ENCODE measurements at places on chromosomes 5 and 9.

DNA sequence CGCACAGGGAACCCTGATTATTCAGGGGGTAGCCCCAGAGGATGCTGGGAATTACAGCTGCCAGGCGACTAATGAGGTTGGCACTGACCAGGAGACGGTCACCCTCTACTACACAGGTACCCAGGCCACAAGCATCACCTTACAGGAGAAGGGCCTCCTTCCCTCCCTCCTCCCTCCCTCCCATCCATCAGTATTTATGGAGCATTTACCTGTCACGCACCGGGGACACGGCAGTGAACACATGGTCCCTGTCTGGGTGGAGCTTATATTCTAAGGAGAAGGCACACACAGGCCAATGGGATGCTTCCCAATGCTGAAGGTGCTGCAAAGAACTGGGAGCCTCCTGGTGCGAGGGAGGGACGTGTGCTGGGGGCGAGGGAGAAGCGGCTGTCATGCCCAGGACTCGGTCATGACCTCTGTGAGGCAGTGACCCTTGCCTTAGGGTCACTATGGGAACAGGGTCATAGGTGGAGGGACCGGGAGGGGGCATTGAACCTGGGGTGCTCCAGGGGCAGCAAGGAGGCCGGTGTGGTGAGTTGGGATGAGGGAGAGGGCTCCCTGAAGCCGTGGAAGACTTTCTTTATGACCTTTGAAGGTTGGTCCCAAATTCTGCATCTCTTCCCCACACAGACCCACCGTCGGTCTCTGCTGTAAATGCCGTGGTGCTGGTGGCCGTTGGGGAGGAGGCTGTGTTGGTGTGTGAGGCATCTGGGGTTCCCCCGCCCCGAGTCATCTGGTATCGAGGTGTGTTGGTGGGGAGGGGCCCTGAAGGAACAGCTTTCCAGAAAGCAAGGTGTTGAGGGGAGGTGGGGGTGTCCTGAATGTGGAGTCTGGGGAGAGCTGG, 41.5 kb downstream of the HMCN2 start:
- no peak for DNase-seq

- no peak for DNase-seq
These were observed 218.5 kb downstream of the TAF11L14 start for GRCh38 chr5:17852740-17853139.

DNA sequence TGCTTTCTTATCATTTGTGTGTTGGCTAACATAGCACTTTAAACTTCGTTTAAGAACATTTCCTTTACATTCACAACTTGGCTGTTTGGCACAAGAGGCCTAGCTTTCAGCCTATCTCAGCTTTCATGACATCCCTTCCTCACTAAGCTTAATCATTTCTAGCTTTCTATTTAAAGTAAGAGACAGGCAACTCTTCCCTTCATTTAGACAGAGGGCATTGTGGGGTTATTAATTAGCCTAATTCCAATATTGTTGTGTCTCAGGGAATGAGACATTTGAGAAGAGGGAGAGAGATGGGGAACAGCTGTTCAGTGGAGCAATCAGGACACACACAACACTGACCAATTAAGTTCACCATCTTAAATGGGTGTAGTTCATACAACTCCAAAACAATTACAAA, 51.0 kb upstream of the OR2K2 start:
- no peak for DNase-seq

- no peak for DNase-seq
These were observed 3.4 kb upstream of the RHOBTB3 start for GRCh38 chr5:95727764-95728191.

DNA sequence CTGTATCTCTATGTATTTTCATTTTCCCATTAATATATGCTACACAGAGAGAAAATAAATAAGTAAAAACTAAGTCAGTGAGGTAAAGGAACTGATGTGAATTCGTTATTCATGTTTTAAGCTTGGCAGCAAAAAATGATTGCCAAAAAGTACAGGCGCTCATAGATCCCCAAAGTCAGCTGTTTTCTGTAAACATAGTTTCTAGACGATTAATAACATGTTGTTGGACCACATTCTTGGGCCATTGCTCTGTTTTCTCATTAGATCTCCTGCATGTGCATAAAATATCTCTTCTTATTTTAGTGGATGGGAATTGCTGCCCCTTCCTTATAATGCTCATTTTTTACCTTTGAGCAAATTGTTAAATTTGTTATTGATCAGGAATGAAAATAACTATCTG, 215.2 kb downstream of the TLE1 start:
- DNase-seq, result no peak

DNA sequence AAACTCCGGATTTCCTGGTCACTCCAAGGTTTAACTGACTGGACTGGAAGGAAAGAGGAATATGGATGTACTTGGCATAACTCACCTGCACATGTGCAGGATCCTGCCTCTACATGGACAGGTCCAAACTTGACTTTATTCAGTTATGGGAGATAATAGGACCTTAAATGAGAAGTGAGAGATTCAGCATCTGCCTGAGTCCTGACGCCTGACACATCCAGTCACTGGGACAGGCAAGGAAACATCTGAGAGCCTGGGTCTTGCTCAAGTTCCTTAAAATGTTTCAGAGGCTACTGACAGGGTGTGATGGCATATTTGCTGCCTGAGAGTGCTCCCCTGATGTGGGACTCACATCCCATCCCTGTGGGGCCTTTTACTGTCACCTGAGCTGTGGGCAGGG, 34.9 kb downstream of the ZNF354A start:
- DNase-seq, result no peak

DNA sequence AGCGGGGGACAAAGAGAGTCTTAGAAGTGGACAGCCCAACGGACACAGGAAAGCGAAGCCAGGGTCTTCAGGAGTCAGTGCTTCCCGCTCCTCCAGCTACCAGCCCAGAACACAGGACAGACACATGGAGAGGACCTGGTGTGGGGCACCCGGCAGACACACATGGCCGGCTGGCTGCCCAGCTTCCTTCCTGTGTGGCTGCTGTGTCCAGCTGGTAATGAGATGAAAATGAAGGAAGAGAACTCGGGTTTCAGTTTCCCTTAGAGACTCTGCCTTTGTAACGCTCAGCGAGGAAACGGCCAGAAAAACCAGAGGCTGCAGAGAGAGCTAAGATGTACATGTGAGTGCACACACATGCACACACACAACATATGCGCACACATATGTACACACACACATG, 87.5 kb downstream of the SECISBP2 start:
- DNase-seq, result no peak

DNA sequence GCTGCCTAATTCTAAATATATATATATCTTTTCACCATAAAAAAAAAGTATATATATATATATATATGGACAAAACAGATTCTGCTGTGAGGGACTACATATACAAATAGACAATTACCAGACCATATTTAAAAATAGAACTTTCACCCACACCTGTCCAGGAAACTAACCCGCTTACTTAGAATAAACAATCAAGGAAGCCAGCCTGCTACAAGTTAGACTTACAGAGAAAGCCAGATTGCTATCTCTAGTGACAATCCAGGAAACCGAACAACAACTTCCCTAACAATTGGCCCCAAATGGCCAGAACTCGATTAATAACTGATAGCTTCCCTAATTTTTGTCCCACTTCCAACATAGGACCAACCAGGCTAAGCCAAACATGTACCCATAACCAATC, 5.9 kb downstream of the GLDC start:
- no peak for DNase-seq

- no peak for DNase-seq
These were observed 78.0 kb downstream of the ADRB2 start for GRCh38 chr5:148904440-148904839.

DNA sequence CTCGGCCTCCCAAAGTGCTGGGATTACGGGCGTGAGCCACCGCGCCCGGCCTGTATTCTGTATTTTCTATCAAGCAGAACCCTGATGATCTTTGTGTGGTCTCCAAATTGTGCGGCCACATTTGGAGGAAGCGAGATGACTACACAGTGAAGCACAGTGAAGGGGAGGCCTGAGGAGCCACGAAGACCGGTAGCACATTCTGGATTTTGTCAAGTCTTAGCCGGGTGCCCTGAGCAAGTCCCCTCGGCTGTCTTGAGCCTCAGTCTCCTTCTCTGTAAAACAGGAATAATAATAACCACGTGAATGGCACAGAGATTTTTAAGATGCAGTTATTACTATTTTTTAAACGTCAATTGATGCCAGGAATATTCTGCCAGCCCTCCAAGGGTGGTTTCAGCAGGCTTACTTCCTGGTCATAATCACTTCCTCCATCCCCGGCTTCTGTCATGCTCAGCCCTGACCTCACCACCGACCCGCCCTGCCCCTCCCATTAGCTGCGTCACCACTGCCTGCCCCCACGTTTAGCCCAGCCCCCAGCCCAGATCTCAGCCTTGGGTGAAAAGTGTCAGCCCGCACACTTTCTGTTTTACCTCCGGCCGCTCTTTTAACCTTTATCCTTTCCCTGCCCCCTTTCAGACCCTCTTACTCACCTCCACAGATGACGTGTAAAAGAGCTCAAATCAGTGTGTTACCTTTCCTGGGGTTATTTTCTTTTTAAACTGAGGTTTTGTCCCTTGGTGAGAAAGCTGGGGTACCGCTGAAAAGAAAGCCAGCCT, 27.0 kb upstream of the ERGIC1 start:
- DNase-seq, result peak; percentile 76

GRCh38 chr9:123772967-123773366, 157.0 kb downstream of the DENND1A start:
- no peak for DNase-seq

GRCh38 chr5:142408981-142409481, 84.2 kb upstream of the SPRY4 start:
- DNase-seq, result no peak

GRCh38 chr5:143426437-143426991, 23.0 kb upstream of the NR3C1 start:
- DNase-seq, result no peak

DNA sequence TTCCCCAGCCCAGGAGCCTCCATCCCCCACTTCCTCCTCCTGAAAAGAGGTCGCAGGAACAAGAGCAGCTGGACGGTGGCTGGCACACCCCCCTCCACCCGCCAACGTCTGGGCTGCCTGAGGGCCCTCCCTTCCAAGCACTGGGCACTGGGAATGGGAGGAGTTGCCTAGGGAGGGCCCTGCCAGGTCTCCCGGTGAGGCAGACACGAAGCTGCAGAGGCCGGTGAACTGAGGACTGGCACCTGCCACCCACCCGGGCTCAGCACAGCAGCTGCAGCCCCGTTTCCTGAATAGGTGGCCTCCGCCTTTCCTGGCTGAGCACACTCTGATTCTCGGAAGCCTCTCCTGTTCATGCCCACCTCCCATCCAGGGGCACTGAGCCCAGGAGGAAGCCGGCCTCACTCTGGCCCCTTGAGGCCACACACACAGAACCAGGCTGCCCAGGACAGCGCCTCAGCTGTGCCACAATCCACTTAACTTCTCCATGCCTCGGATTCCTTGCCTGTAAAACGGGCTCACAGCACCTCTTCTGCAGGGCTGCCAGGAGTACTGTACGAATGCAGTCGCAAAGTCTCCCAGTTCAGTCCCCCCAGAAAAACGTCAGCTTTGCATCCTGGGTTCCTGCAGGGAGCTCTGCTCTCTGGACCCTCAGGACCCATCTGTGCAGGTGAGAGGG, 1.3 kb downstream of the NPDC1 start:
- DNase-seq, result no peak

- DNase-seq, result no peak
These were observed 12.7 kb downstream of the CSF2 start for GRCh38 chr5:132086277-132086794.

DNA sequence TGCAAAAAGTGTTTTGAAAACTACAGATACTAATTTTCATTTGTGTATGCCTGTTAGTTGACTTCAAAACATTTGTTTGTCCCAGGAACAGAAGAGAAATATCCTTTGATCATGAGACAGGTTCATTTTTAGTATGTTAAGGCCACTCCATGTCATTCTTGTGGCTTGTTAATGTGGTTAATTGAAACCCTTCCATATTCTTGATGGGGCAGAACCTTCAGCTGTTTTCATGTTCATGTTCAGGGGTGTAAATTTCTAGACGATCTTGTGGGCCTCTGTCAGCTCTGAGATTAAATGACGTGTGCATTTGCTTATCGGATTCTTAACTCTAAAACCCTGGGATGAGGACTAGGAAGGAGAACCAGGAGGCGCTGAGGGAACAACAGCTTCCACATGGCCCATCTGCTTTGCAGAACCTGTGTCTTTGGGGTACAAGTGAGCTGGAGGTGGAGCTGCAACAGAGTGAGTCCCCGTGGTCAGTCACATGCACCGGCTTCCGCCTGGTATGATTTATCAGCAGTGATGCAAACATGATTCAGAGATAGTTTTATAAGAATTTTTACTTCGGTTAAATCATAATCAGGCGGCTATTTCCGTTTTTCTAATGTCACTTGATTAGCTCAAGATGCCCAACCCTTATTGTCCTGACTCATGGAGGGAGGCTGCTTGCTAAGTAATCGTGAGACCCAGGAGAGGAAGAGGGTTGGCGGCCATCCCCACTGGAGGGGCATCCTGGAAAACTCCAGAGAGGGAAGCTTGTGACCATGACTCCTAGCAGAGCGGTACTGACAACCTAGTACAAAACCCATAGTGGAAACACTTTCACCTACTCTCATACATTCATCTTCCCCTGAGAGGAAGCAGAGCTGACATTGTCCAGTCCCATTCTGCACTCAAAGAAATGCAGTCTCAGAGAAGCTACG, 138.4 kb downstream of the C9orf152 start:
- DNase-seq, result no peak

DNA sequence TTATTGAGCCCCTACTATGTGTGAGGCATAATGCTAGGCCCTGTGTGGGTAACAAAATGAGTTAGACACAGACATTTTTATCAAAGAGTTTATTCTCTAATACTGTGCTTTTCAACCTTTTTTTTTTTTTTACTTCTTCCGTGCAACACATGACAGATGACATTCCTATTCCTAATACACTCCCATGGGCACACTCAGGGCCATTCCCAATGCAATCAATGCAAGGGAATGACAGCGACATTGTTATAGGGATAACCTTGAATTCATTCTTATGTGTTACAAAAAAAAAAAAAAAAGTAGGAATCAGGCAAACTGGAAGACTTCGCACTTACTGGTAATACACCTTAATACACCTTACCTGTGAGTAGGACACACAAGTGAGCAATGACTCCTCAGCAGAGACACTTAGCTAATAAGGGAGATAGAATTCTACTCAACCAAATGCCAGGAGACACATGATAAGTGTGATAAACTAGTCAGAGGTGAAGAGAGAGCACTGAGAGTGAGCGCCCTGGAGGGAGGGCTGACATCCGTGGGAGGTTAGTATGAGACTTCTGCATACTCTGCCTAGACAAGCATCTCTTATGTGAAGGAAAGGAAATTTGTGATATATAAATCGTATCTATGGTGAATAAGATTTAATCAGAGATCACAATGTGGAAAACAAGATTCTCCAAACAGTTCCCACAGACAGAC, 21.0 kb upstream of the ARSB start:
- no peak for DNase-seq

GRCh38 chr5:137778772-137779564, 24.8 kb upstream of the HNRNPA0 start:
- no peak for DNase-seq
